C1 segment of cervical spinal cord (tissue), 14 donors: ENCODE measurements at places on chromosomes 4 and X.

DNA sequence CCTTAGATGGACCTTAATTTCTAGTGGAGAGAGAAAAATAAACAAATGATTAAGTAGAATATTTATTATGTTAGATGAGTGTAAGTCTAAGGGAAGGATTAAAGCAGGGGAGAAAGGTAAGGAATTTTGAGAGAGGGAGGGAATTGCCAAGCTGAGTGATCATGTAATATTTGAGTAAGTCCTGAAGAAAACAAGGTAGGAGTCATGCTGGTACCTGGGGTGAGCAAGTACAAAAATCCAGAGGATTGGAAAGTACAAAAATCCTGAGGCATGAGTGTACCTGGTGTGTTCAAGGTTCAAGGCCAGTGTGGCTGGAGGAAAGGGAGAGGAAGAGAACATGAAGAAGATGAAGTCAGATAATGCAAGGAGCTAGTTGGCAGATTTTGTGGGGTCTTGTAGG lies 87.2 kb upstream of the MYOZ2 start:
- no peak for DNase-seq

- DNase-seq = no peak
Observed at GRCh38 chrX:71091263-71091662, 4.4 kb upstream of the FOXO4 start.

GRCh38 chrX:43559644-43560043 lies 96.5 kb upstream of the MAOA start:
- no peak for DNase-seq

- no peak for DNase-seq
Observed at GRCh38 chr4:159900562-159900961, 797.7 kb downstream of the RAPGEF2 start.

GRCh38 chrX:110123331-110123782 lies 120.4 kb downstream of the TMEM164 start:
- DNase-seq = no peak

- no peak for DNase-seq
Observed at GRCh38 chrX:125850693-125851092, 315.4 kb downstream of the DCAF12L2 start.

DNA sequence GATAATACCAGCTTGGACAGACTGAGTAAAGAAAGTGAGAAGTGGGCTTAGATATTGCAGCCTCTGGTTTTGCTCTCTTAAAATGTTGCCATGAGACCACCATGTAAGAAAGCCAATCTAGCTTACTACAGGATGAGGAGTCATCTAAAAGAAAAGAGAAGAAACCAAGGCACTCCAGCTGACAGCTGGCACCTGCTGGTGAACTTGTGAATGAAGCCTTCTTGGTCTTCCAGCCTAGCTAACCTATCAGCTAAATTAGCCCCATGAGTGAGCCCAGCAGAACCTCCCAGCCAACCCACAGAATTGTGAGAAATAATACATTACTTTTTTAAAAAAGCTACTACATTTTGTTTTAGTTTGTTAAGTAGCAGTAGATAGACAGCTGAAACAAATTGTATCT lies 154.5 kb upstream of the QRFPR start:
- no peak for DNase-seq

- no peak for DNase-seq
Observed at GRCh38 chrX:16834806-16835205, 35.4 kb downstream of the RBBP7 start.
